Suppressor macrophage treated with lipopolysaccharide for 4 hours (primary cell): ENCODE measurements at places on chromosomes 1 and 21.
A peak's percentile ranks its signal among the peaks of the same experiment; 100 is the strongest.

- no peak for DNase-seq
Observed at GRCh38 chr1:198902655-198903054, 263.8 kb downstream of the PTPRC start.

- peak; percentile 7 for DNase-seq
Observed at GRCh38 chr1:186443638-186444037, 17.3 kb downstream of the PDC start.

- DNase-seq, result no peak
Observed at GRCh38 chr21:42565886-42566523, 52.4 kb downstream of the SLC37A1 start.

DNA sequence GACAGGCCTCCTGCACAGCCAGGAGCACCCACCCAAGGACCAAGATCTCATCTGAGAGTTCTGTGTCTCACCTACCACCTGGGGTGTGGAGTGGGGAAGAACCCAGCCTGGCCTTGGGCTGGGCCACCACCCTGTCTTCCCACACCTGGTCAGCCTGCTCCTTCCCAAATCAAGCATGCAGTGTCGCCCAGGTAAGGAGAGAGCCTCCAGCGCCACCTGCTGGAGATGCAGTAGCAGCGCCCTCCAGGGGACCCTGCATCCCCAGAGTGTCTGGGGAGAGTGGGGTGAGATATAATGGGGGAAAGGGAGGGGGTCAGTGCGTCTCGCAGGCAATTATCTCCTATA lies 32.3 kb downstream of the KIAA2013 start:
- DNase-seq, result peak; percentile 68

- DNase-seq, result peak; percentile 57
Observed at GRCh38 chr1:198696211-198696610, 57.4 kb downstream of the PTPRC start.

DNA sequence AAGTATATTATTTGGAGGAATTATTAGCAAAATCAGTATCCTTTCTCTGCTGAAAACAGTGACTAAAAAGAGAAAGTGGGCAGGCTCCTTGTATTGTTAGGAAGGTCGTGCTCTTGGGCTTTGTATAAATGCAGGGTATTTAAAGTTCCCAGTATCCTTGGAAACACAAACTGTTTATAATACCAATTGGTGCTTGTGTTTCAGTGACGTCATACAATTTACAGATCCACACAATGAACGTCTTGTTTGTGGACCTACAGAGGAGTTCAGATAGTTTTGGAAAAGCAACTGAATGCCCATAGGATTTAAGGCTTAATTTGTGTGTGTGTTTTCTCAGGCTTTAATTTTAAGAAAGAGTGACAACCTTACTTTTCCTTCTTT lies 168.2 kb downstream of the RASAL2 start:
- no peak for DNase-seq

- no peak for DNase-seq
Observed at GRCh38 chr1:32733582-32734321, 31.2 kb upstream of the SYNC start.

DNA sequence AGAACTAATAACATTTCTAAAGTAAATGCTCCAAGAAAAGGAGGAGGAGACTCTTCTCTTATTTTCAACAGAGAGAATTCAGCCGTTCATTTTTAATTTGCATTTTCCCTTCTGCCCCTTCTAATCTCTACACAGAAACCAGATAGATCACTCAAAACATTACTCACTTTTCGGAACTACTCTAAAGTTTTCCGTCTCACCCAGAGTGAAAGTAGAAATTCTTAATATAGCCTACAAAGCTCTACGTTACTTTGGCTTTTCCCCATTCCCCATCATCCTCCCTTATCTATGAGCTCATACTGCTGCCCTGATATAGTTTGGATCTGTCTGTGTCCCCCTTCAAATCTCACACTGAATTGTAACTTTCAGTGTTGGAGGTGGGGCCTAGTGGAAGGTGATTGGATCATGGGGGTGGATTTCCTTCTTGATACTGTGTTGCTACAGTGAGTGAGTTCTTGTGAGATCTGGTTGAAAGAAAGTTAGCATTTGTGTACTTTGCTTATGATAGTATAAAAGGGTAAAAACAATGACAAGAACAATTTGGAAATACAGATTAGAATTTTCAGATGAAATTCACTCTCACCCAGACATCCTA lies 188.2 kb downstream of the AMY1C start:
- DNase-seq, result no peak

GRCh38 chr1:226111098-226111882 lies 48.8 kb downstream of the H3-3A start:
- DNase-seq, result no peak

GRCh38 chr21:33751120-33751519 lies 108.8 kb downstream of the ITSN1 start:
- DNase-seq, result no peak

- no peak for DNase-seq
Observed at GRCh38 chr21:44083631-44084291, 23.4 kb upstream of the PWP2 start.

GRCh38 chr1:176029609-176030008 lies 177.5 kb downstream of the COP1 start:
- DNase-seq, result no peak

- DNase-seq, result peak; percentile 88
Observed at GRCh38 chr1:192575499-192576189, at the start of gene RGS1. TSS of gene RGS1 (plus strand) at chr1:192575773. CDS start at chr1:192575793, 20 bp downstream.

GRCh38 chr1:193697115-193697762 lies 510.8 kb upstream of the B3GALT2 start:
- no peak for DNase-seq

DNA sequence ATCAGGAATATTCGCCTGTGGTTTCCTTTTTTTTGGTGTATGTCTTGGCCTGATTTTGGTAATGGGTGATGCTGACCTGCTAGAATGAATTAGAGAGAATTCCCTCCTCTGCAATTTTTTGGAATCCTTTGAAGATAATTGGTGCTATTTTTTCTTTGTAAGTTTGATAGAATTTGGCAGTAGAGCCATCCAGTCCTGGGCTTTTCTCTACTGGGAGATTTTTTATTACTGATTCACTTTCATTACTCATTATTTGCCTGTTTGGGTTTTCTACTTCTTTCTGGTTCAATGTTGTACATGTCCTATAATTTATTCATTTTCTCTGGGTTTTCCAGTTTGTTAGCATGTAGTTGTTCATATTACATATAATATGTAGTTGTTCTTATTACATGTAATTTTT lies 48.7 kb downstream of the NTMT2 start:
- no peak for DNase-seq

- DNase-seq, result no peak
Observed at GRCh38 chr1:43061757-43062156, 103.1 kb upstream of the SLC2A1 start.

GRCh38 chr21:27168084-27168483 lies 201.2 kb upstream of the ADAMTS5 start:
- DNase-seq, result no peak

DNA sequence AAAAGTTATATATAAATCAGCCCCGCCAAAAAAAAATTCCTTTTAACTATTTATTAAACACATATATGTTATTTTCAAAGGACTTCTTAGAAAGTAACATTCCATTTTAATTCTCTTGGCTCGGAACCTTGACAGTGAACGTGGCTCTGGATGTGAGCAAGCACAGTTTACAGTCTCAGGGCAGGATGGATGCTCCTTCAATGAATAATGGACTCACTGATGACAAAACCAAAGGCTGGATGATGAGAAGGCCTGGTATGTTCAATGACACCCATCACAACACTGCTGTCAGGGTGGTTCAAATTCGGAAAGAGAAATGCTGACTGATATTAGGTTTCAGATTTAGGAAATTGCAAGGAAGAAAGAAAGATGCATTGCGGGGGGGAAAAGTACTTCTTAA lies 148.8 kb downstream of the SIPA1L2 start:
- no peak for DNase-seq

GRCh38 chr1:8293641-8294169 lies 24.2 kb upstream of the SLC45A1 start:
- DNase-seq, result no peak

GRCh38 chr1:211609120-211610024 lies 30.4 kb upstream of the SLC30A1 start:
- no peak for DNase-seq

DNA sequence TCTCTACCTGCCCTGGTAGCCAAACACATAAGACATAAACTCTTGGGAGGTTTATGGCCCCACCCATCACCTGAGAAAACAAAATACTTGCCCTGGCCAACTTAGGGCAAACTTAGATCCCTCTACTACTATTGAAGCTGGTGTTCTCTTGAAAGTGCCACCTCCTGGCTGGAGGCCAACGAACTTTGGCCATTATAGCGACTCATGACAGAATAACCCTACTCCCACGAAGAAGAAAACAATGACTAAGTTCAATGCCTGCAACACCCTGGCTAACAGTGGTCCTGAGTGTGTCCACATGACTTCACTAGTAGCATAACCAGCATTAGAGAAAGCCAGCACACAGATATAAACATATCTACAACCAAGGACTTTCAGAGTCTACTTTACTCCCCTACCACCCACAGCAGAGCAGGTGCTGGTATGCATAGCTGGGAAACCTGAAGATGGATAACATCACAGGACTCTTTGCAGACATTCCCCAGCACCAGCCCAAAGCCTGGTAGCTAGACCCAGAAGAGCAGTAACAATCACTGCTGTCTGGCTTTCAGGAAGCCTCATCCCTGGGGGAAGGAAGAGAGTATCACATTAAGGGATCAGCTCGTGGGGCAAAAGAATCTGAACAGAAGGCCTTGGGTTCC lies 81.0 kb downstream of the SLC30A10 start:
- DNase-seq, result no peak

DNA sequence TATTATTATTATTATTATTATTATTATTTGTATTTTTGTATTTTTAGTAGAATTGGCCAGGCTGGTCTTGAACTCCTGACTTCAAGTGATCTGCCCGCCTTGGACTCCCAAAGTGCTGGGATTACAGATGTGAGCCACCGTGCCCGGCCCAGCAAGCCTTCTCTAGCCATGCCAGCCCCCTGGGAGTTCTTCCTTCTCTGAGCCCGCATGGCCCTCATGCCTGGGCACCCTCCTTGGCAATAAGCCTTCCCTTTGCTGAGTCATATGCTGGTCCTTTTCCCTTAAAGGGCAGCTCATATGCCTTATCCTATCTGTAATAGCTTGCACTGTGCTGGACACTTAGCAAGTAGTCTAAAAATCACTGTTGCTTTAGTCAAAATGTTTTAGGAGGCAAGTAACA lies 8.5 kb upstream of the NBL1 start:
- DNase-seq, result no peak

GRCh38 chr1:241331328-241332036 lies 25.5 kb downstream of the RGS7 start:
- no peak for DNase-seq

GRCh38 chr1:205595435-205595834 lies 36.4 kb downstream of the ELK4 start:
- DNase-seq, result no peak

GRCh38 chr1:5198328-5198727 lies 543.9 kb downstream of the AJAP1 start:
- DNase-seq, result no peak

DNA sequence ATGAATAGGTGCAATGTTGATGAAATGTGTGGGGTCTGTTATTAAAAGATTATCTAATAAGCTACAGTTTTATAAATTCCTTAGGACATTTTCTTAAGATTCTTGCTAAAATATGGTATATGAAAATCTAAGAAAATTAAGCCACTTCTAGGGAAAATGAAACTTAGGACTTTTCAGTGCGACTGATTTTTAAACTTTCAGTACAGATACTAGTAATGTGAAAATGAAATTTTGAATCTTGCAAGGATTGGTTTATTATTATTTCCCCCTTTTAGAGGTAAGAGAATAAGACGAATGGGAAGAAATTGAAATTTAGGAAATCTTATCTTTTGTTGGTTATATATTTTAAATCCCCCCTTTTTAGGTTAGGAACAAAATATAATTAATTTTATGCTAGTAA lies 16.4 kb downstream of the CAPZA1 start:
- peak; percentile 53 for DNase-seq

DNA sequence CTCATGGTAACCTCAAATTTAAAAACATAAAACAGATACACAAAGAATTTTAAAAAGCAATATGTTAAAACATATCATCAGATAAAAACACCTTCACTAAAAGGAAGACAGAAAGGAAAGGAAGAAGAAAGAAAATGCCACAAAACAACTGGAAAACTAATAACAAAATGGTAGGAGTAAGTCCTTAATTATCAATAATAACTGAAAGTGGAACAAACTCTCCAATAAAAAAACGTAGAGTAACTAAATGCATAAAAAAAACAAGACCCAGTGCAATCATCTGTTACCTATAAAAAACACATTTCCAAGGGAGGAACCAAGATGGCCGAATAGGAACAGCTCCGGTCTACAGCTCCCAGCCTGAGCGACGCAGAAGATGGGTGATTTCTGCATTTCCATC lies 47.1 kb upstream of the ACADM start:
- DNase-seq, result no peak

DNA sequence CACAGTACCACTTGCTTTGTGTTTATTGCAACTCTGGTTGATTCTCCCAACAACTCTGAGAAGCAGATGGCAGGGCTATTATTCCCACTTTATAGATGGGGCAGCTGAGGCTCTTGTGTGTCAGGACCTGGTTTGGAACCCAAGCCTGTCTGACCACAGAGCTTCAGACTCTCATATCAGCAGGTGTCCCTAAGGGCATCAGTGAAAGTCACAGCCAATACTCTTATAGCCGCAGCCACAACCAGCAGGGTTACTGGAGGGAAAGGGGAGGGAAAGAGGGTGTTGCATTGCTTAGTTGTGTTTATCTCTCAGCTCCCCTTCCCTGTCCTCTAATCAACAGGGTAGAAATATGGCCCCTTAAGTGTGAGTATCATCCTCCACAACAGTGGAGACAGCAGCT lies 304.0 kb downstream of the RRAGC start:
- no peak for DNase-seq

- DNase-seq, result no peak
Observed at GRCh38 chr1:205817988-205818387, 5.0 kb upstream of the SLC41A1 start.

DNA sequence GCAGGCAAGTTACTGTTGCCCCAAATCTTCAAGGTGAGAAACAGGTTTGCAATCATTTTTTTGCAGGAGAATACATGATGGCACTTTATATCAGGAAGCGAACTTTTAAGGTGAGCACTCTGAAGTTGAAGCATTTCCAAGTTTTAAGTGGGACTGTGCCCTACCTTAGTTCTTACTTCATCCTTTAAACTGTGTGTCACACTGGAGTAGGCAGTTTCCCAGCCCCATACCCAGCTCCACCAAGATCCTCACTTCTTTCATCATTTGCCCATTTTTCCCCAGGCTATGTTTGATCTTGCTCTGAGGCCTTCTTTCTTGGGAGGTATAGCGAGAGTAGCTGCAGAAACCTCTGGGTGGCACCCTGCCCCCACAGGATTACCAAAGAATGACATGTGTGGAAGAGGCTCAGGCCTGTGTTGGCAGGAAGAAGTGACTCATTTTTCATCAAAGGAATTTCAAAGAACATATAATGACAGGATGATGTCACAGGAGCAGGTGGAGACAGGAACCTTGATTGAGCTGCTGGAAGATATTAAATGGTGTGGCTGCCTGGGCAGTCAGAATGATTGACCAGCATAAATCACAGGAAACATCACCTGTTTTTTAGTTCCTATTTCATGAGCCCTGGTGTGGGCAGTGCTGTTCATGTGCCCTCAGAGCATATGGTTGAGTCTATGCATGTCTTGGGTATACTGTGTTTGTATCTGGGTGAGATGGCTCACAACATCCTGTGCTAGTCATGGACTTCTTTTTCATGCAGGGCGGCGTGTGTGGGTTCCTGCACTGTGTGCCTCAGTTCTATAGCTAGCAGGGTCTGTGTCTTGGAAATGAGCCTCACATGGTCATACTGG lies 20.8 kb upstream of the MACF1 start:
- peak; percentile 76 for DNase-seq
